NB4 (cell line): ENCODE measurements at places on chromosomes 4 and X.
A peak's percentile ranks its signal among the peaks of the same experiment; 100 is the strongest.

GRCh38 chr4:53928825-53929224 lies 135.6 kb downstream of the CHIC2 start:
- peak; percentile 62 for DNase-seq

GRCh38 chr4:89410687-89411086 lies 103.1 kb upstream of the GPRIN3 start:
- no peak for DNase-seq

DNA sequence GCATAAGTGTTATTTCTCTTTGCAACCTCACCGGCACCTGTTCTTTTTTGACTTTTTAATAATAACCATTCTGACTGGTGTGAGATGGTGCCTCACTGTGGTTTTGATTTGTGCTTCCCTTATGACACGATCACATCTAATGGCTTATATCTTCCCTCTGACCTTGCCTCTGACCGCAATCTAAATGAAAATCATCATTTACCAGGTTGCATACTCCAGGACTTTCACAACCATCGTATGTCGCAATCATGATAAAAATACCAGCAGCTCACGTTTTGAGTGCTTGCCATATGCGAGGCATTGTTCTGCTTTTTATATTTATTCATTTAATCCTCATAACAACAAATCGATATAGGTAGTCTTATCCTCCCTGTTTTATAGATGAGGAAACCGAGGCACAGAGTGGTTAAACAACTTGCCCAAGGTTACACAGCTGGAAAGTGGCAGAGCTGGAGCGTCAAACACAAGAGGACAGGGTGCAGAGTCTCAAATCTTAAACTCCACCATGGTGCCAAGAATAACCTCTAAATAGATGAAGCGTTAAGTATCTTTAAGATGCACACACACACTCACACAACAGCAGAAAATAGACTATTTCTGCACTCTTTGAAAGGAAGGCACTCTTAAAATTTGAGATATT lies 102.2 kb downstream of the SEL1L3 start:
- peak; percentile 91 for DNase-seq

DNA sequence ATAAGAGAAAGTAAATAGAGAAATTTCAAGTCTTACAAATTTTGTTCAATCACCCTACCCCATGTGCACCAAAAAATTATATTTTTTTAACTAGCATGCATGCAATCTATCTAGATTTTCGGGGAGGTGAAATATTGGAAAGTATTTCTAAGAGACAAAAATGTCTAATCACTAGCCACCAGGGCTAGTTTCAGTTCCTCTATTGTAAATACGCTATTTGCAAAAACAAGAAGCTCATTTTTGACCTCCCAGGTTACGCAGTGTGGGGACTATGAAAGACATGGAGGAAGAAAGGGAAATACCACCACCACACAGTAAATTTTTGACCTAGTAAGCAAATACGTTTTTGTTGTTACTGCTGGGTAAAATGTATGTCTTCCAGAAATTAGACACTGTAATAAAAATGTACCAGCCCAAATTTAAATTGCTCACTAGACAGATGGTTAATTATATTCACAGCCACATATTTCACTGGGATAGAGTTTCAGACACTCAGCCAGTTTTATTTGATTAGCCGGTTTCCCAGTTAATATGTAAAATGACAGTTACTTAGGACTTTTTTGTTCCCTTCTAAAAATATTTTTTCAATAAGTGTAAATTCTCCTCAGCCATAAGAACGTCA lies 2.2 kb downstream of the NEXMIF start:
- DNase-seq = peak; percentile 62
